Spinal cord (tissue), 10 donors: ENCODE measurements at places on chromosomes 11 and 22.

- peak; percentile 55 for DNase-seq
Observed at GRCh38 chr11:115423728-115424459, 80.3 kb downstream of the CADM1 start.

- no peak for DNase-seq
Observed at GRCh38 chr11:129743112-129743815, 72.4 kb upstream of the TMEM45B start.

GRCh38 chr11:120501440-120501839, 10.1 kb upstream of the GRIK4 start:
- no peak for DNase-seq

DNA sequence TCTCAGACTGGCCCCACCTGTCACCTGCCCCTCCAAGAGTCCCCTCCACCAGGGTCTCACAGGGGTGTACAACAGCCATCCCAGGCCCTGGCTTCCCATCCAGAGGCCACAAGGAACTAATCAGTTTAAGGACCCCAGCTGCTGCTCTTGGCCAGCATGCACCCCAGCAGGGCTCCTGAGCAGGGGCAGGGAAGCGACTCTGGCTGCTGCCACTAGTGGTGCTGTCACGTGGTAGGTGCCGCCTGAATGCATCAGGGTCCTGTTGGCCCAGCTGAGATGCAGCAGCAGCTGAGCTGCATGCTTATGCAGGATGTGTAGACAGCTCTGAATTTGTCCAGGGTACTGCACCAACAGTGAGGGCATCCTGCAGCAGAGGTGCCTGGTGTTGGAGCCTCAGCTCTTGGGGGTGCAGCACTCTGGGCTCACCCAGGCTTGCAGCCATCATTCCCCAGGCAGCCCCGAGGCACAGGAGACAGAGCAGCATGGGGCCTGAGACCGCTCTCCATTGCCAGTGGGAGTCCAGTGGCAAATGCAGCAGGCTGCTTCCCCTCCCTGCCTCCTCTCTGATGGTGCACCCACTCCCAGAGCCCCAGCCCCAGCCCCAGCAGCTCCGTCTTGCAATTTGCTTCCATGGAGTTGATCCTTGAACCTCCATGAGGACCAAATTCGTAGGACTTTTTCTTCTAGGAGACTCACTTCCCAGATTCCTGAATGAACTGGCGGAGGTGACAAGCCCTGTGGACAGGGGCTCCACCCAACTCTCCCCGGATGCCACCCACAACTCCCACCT, 98.7 kb downstream of the MPPED1 start:
- no peak for DNase-seq

GRCh38 chr22:29031227-29032011, 30.2 kb downstream of the C22orf31 start:
- peak; percentile 50 for DNase-seq

DNA sequence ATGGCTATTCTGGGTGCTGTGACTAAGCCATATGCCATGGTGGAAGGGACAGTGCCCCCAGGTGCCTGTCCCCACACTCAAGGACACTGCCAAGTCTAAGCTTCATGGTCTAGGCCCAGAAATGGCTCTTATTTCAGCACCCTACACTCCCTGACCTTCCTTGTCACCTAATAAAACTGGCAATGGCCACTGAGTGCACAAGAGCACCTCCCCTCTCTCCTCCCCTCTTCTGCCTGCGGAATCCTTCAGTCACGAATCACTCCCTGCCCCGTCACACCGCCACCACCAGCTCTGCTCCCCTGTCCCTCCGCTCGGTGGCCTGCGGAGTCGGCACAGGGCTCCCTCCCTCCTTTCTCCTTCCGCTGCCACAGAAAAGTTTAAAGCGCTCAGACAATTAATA, 19.0 kb upstream of the LMO1 start:
- no peak for DNase-seq

DNA sequence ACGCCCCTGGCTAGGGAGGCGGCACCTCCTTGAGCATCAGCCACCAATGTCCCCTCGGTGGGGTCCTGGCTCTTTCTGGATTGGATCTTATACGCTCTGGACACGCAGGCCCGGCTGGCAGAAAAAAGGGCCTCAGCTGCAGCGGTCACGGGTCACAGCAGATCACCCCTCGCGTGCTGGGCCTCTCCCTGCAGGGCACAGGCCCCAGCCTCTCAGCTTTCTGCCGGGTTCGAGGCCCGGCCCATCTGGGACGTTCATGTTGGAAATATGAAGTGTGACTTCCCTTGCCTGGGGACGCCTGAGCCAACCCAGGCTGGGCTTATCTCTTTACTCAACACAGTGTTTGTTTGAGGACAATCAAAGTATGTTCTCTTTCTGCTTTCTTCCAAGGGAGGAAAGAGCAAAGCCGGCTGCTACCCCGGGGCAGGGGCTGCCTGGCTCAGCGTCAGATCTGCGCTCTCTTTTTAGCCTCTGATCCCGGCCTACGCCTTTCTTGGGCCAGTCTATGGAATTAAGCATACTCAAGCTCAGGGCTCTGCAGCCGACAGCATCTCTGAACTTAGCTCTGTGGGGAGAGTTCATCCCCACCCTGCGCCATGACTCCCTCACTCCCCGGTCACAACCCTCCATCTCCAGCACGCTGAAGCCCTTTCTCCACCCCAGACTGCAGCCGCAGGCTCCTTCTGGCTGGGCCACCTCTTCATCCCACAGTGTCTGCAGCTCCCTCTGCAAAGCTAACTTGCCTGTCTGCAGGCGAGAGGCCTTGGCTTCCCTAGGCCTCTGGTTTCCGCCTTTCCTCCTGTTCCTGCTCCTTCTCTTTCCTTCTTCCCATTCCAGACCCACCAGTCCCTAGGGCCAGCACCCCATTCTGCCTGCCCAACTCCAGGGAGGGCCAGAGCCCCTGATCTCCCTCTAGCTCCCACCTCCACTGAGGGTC, 38.8 kb downstream of the ADAMTS15 start:
- DNase-seq: no peak

DNA sequence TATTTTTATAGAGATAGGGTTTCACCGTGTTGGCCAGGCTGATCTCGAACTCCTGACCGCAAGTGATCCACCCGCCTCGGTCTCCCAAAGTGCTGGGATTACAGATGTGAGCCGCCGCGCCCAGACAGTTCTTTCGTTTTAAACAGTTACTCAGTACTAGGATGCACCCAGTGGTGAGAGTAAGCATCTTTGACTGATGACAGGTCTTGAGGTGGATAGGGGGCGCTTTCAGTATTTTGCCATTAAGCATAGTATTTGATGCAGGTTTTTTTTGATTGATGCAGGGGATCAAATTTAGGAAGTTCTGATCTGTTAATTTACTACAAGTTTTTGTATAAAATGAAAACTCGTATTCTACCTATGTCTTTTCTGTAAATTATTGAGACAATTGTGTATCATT, 13.2 kb upstream of the TRIM34 start:
- no peak for DNase-seq

GRCh38 chr11:1920909-1921573, 1.5 kb downstream of the TNNT3 start:
- DNase-seq: no peak

DNA sequence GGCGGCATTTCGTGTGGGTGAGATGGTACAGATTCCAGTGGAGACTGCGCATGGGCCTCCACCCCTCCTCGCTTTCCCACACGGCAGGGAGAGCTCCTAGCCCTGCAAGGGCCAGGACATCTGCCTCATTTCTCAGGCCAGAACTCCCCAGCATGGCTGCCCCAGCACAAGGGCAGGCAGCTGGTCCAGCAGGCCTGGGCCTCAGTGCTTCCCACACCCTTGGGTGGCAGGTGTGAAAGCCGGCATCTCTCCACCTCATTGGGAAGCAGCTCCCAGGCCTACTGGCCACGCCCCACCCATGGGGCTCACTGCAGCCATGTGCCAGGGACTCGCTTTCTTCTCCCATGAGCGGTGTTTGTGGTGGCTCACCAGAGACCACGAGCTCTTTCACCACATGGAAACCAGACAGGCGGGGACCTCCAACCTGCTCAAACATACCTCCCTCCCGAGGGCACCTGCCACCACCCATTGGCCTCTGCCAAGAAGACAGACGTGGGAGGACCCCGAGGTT, 79.1 kb downstream of the NAT10 start:
- no peak for DNase-seq

GRCh38 chr22:46373159-46373558, 37.6 kb downstream of the TRMU start:
- DNase-seq: no peak

DNA sequence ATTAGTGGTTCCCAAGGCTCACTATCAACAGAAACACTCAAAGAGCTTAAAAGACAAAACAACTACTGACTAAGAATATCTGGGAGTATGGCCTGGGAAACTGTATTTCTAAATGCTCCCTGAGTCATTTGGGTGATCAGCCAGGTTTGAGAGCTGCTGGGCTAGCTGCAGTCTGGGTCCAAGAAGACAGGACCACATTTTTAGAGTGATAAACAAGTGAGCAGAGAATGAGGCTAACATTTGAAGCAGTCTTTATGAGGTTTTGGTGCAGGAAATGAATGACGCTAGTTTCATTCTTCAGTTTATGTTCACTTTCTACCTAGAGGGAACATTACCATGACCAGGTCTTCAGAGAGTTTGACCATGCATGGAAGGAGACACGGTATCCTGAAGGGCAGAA, 97.7 kb downstream of the TEAD1 start:
- DNase-seq: no peak

DNA sequence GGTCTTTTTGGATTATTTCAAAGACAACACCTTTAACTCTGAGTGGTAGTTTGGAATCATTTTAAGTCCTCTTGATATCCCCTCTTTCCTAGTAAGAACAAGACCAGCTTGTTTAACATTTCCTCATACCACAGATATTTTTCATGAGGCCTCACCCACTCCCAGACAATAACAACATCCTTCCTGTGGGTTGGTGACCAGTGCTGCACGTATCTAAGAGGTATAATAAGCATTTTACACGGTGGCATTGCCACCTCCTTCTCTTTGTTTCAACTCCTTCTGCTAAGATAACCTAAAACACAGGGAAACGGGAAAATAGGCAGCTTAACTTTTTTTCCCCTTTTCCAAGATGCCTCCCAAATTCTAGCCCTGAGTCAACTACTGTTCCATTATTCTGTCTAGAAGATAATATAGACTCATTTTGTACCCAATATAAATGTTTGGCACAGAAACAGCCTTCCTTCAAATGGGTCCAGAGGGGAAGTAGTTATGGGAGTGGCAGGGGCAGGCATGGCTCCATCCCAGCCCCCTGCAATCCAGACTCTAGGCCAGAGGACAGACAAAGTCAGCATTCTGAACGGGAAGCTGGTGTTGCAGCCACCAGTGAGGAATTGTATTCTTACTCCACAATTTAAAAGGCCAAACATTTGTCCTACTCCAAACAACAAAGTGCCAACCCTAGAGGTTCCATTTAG, 28.5 kb downstream of the MAML2 start:
- DNase-seq: no peak

- peak; percentile 64 for DNase-seq
Observed at GRCh38 chr11:33475993-33476392, 218.8 kb downstream of the HIPK3 start.

DNA sequence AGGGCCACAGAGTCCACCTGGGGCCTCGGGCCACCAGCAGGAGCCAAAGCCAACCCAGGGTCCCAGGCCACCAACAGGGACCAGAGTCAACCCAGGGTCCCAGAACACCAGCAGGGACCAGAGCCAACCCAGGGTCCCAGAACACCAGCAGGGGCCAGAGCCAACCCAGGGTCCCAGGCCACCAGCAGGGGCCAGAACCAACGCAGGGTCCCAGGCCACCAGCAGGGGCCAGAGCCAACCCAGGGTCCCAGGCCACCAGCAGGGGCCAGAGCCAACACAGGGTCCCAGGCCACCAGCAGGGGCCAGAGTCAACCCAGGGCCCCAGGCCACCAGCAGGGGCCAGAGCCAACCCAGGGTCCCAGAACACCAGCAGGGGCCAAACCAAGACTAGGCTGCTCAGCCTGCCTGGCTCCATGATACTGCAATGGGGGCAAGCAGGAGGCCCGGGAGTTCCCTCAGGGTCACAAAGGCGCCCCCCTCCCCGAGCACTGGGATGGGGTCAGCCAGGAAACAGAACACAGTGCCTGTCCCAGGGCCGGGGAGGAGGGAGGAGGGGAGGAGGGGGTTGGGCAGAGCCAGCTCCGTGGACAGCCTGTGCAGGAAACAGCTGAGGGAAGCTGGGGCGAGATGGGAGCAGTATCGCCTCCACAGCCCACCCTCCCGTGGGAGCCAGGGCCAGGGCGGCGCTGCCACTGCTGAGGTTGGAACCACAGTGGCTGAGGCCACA, 62.0 kb upstream of the PRR5 start:
- no peak for DNase-seq

GRCh38 chr11:134231958-134232659, 7.6 kb downstream of the VPS26B start:
- no peak for DNase-seq

DNA sequence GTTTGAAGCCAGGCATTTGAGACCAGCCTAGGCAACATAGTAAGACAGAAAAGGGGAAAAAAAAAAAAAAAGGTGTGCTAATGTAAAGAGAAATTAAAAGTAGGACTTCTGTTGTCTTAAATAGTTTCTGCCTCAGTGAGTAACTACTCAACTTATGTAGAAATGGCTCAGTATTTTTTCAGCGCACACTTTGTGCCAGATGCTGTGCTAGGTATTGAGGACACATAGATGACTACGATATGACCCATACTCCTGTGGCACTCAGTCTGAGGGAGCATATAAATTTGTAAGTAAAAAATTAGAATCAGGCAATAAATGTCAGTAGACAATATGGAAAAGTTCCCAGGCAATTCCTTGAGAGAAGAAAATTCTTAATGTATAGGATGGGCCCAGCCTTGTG, 93.9 kb downstream of the YAP1 start:
- no peak for DNase-seq
